Activated CD4-positive, CD25-positive, alpha-beta regulatory T cell (primary cell): ENCODE measurements at places on chromosomes 7 and 10.

GRCh38 chr7:20038676-20039075 lies 178.5 kb downstream of the MACC1 start:
- no peak for DNase-seq

DNA sequence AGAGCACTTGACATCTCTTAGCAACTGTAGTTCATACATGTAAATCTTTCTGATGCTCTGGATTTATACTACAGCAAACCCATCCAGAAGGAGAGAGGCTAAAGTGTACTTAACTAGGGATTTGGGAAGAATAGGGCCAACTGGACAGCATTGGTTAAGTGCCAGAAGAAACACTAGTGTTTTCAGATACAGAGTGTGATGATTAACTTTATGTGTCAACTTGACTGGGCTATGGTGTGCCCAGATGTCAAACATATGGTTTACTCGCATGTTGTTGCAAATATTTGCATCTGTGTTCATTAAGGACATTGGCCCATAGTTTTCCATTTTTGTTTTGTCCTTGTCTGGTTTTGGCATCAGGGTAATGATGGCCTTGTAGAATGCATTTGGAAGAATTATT lies 384.7 kb upstream of the KCND2 start:
- no peak for DNase-seq

- DNase-seq, result no peak
Measured at GRCh38 chr7:25495342-25496250, 267.3 kb upstream of the NPVF start.

- no peak for DNase-seq
Measured at GRCh38 chr7:50699143-50699542, 83.6 kb downstream of the GRB10 start.

DNA sequence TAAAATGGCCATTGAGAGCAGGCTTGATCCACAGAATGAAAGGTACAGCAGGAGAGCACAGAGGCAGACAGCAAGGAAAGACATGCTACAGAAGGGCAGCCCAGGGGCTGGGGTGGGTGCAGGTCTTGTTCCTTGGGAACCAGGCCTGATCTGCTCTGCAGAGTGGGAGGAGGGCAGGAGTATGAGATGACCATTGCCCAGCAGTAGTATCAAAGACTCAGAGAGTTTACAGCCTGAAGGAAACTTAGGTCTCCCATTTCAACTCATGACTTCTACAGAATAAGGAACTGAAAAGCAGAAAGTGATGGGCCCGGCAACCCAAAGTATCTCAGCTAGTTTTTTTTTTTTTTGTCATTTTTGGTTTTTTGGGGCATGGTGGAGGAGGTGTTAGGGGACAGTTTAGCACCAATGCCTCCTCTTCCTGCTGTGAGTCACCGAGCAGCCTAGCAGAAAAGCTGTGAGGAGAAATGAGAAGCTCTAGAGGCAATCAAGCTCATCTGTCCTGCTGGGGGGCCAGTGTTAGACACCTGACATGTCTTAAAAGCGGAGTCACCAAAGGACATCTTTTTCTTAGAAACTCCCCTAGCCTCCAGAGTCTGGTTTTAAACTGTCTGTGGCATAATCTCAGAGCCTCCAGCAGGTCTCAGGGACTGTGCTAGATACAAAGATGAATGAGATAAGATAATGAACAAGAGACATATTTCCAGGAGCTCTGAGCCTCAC lies 34.3 kb upstream of the HERPUD2 start:
- no peak for DNase-seq
